Placental epithelial cell (primary cell): ENCODE measurements at places on chromosomes 6 and 20. TPM values are rescaled to one million over a fixed set of nuclear protein-coding genes. Genes with fewer than 3 reads are reported as not detected.

DPPA5 gene
- not detected in 2 replicates for total RNA-seq

RGS17 gene
- under 0.01 TPM in 1 of 2 replicates, not detected in the other for total RNA-seq

CEP250 gene
- total RNA-seq = 13.9 and 16.1 TPM in 2 replicates

MAS1 gene
- total RNA-seq = not detected in 2 replicates

DYNLT2 gene
- 0.98 and 1.2 TPM in 2 replicates for total RNA-seq
